Stimulated activated CD4-positive, alpha-beta T cell treated with anti-CD3 and anti-CD28 coated beads, Interleukin-1b, Interleukin-23, amount 100 ng/mL, for 1 hour (primary cell): ENCODE measurements at places on chromosomes 7 and 10.

DNA sequence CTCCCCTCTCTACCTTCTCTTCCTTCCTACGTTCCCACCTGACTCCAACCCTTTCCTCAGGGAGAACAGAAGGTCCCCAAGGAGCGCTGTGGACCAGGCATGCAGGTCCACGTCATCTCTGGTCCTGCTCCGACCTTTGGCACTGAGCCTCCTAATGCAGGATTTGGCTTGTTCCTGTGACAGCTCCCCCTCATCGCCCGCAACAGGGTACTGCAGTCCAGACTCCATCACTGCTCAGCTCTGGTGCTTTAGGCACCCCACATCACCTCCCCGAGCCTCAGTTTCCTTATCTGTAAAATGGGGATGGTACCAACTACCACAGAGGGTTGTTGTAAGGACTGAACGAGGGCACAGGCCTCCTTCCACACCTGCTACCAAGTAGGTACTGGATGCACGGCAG is 54.6 kb downstream of the FHIP2A start:
- DNase-seq = no peak

DNA sequence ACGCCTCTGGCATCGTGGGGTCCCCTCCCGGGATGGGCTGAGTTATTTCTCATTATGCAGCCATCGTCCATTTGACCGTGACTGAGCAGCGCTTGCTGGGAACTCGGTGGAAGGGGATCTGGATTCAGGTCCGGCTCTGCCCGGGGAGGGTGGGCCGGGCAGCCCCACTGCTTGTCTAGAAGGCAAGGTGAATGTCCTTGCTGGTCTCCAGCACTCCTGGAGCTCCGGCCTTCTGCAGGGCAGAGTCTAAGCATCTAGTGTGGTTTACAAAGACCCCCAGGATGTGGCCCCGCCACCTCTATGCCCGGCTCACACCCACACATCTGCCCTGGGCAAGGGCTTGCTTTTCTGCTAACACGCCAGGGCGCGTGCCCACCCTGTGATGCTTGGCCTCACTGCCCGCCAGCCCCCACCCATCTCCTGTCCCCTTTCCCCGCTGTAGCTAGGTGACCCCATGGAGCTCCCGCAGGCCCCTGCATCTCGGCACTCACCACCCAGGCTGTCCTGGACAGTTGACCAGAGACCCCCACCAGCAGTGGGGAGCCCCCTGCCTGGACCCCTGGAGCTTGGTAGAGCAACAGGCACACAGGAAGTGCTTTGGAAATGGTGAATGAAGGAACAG is 151.0 kb upstream of the CHST15 start:
- DNase-seq = no peak

DNA sequence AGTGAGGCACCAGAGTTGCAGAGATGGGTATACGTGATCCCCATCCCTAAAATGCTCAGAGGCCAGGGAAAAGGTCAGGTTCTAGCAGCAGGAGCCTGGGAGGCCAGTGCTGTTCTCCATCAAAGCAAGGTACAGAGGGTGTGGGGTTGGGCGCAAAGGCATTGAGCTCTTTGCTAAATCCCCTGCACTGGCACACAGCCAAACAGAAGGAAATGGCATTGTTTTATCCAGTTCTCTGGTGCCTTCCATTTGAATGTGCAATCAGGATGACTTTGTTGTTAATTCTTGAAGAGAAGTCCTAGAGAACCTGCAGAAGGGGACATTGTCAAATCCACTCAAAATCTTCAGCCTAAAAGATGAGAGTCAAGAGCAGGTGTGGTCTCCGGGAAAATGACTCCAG is 111.3 kb upstream of the CHST15 start:
- DNase-seq = no peak

DNA sequence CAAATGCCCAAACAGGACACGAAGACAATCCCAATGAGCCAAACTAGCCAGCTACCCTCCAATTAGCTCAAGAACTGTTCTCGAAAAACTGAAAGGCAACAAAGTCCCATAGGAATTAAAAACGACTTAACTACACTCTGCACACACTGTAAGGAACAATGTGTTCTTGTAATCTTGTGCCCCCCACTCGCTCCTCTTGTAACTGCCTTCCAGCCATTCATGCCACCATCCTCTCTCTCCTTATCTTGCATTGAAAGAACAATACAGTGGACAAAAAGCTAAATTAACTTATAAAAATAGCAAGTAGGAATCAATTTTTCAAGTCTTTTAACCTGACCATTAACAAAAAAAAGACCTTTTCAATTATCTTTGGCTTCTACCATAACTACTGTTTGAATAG is 2.9 kb downstream of the CYTH3 start:
- no peak for DNase-seq

DNA sequence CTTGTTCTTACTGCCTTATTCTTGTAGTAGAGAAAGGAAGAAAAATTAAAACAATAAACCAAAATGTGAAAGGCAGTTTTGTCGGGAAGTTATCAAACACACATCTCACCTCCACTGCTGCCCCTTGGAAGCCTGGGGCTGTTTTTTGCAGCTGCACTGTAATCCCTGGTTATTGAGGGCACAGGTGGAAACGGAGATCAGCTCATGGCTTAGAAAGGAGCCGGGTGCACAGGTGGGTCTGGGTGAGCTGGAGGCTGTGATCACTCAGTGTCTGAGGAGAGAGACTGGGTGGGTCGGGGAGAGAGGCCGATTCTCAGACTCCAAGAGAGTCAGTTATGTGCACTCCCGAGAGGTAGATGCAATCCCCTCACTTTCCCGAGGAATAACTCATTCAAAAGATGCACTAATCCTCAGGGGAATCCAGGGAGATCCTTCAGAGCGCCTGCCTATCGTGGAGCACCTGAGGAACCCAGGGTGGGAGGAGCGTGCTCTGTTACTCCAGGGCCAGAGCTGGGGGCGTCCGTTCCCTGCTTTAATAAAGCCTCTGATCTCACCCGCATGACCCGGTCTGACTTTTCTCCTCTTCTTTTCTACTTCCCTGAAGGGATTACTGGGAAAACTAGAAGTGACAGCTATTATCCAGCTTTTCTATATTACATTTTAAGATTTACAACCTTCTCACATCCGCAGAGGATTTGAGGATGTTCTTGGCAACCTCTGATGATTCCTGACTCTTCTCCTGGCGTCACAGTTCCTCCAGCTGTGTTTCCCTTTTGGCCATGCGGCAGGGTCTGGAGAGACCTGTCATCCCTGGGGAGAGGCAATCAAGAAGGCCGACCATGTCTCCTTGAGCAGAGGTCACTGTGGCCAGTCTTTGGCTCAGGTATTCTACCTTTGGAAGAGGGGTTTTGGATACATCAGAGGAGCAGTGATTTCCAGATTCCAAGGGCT is 82.1 kb downstream of the CAMK1D start:
- no peak for DNase-seq

DNA sequence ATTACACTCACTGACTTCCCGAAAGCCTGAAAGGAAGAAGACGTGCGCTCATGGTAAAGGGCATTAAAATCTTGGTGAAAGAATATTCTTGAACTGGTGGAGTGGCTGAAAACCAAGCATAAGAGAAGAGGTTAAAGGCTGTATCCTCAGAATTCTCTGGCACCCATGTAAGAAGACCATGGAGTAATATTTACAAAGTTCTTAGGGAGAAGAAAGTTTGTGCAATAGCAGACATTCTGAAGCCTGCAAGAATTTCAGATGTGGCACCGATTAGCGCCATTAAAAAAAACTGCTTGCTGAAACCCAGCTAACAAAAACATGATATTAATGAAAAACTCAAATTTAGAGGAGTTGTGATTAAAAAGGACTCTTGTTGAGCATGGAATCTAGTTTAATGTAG is 44.1 kb downstream of the C1GALT1 start:
- DNase-seq = no peak

- no peak for DNase-seq
These were observed 115.0 kb downstream of the FZD1 start for GRCh38 chr7:91379236-91379635.

DNA sequence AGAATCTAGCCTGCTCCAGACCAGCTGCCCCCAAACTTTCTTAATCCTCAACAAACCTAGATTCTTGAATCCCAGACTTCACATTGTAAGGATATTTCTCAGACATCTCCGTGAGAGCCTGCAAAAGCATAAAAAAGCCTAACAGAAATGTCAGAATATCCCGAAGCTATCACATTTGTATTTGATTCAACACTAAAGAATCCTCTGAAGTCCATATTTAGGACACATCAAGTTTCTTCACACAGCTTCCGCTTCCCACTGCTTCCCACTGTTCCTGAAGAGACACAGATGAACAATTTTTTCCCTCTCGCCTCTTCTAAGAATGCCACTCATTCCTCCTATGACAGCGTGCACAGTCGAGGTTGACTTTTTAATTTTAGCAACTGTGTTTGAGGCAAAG is 396.2 kb upstream of the IGFBP3 start:
- no peak for DNase-seq

- DNase-seq = no peak
These were observed 20.0 kb downstream of the KIAA1549 start for GRCh38 chr7:138961159-138961558.

DNA sequence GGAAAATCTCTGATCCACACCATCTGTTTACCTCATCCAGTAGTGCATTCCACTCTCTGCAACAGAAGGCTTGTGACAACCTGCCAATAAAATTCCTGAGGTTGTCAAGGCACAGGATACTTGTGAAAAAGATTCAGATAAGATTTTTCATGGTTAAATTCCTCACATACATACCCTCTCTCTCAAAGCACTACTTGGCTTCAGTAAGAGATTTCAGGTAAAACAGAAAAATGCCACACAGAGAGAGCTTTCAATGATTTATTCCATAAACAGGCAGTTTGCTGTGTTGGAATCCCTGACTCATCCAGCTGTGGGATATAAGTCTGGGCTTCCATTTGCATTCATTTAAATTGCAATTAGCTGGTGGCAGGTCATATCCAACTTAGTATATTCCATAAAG is 99.7 kb upstream of the CAV2 start:
- DNase-seq = no peak
